ENCODE measurements at places on chromosomes 3 and 15.

GRCh38 chr15:53835309-53835708, 75.8 kb upstream of the WDR72 start:
- DNase-seq, result peak; percentile 32

DNA sequence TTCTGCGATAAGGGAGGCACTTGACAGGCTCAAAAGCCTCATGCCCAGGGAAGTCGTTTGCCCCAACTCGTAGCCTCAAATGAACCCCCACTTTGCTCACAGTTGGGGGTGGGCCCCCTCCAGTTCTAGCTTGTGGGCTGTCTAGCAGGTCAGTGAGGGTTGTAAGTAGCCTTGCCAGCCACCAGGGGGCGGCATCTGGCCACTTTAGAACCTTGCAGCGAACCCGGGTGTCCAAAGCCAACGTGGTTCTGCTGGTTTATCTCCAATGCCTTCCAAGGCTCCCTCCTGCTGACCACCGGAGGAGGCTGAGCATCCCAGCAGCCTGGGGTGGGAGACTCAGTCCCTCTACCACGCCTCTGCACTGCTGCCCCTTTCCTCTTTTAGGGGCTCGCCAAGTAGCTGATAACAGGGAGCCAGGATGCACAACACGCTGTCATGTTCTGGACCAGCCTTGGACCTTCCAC, 9.2 kb upstream of the RBSN start:
- DNase-seq, result peak; percentile 72

GRCh38 chr3:150635526-150635925, 32.4 kb downstream of the SELENOT start:
- DNase-seq, result no peak

DNA sequence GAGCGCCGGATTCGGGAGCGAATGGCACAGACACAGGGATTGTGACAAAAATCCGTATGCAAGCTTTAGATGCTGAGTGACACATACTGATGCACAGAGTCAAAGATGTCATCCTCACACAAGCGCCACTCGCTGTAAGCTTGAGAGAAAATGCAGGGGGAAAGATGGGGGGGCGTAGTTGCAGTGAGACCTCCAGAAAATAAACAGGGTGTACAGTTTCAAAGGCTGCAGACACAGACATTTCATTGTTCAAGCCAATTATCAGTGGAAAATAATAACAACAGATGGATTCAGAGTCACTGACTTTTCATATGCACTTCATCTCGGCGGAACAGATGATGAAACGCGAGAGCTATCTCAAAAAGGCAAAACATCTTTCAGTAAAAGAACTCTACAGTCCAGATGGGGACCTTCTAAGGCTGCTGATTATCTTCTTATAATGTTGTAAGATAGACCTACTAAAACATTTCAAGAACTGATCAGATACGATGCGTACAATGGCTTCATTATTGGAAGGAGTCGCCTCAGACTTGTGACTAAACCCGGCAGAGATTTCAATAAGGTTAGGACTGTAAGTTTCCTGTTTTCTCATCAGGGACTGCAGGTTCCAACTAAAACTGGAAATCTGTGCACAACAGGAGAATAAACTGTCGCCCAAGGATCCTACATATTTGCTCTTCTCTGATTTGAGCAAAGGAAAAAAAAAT, 275.4 kb downstream of the FOXP1 start:
- no peak for DNase-seq

GRCh38 chr3:183378951-183379350, 49.5 kb downstream of the MCF2L2 start:
- DNase-seq, result no peak

DNA sequence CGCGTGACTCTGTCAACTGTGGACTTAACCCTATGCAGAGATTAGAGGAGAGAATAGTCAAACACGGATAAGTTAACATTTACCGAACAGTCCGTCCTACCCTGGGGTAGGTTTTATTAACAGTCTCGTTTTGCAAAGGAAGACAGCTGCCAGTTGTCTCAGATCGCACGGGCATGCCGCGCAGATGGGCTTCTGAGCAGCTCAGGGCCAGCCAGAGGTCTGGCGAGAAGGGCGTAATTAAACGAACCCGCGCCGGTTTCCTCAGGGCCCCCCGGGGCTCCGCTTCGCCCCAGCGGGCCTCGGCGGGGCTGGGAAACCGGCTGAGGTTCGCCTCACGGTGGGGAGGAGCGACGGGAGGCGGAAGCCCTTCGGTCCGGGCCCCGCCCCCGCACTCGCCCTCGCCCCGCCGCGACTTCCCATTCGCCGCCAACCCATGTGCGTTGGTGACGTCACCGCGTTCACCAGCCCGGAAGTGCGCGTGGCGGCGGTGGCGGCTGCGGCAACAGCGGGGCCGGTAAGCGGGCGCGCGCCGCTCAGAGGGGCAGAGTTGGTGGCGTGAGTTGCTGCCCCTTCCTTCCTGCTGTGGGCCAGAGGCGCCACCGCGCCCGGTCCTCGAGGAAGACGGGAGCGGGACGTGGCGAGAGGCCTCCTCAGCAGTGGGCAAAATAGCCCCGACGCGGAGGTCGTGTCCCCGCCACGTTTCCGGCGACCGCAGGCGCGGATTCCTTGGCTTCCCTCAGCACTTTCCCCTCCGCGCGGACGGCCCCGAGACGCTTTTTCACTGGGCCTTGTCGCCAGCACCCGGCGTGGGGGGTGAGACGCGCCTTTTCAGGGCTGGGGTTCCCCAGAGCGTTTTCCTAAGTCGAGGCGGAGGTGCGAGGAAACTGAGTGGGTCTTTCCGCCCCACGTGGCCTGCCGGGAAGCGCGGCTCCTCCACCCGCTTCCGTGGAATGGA, at the start of gene TRNT1:
Gene TRNT1 (plus strand): TSS at position 464 of the 955 bp plus-strand sequence. CDS start 2,101 bp downstream, outside the sequence.
- DNase-seq, result peak; percentile 96

DNA sequence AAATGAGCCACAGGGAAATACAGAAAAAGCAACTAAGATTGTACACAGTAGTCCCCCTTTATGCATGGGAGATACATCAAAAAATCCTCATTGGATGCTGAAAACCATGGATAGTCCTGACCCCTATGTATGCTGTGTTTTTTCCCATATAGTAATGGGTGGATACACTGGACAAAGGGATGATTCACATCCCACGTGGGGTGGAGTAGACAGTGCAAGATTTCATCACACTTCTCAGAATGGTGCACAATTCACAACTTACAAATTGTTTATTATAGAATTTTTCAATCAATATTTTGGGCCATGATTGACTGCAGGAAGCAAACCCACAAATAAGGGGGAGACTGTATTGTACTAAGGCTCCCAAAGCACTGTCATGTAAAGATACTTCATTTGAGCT, 224.4 kb upstream of the STRIT1 start:
- no peak for DNase-seq

- DNase-seq, result no peak
These were observed 18.8 kb downstream of the PSTPIP1 start for GRCh38 chr15:77013776-77014131.

- no peak for DNase-seq
These were observed 45.0 kb downstream of the PDHB start for GRCh38 chr3:58388550-58389091.

DNA sequence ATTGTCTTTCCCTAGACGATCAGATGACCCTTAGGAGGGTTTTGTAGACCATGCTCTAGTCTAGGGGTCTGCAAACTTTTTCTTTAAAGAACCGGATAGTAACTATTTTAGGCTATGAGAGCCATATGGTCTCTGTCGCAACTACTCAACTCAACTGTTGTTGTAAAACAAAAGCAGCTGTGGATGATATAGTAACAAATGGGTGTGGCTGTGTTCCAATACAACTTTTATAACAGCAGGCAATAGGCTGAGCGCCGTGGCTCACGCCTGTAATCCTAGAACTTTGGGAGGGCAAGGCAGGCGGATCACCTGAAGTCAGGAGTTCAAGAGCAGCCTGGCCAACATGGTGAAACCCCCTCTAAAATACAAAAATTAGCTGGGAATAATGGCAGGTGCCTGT, 6.1 kb upstream of the CMTM6 start:
- DNase-seq, result no peak

- no peak for DNase-seq
These were observed 641 bp upstream of the ST6GAL1 start for GRCh38 chr3:186929685-186930084.

GRCh38 chr3:13138833-13139145, 65.6 kb upstream of the IQSEC1 start:
- no peak for DNase-seq

DNA sequence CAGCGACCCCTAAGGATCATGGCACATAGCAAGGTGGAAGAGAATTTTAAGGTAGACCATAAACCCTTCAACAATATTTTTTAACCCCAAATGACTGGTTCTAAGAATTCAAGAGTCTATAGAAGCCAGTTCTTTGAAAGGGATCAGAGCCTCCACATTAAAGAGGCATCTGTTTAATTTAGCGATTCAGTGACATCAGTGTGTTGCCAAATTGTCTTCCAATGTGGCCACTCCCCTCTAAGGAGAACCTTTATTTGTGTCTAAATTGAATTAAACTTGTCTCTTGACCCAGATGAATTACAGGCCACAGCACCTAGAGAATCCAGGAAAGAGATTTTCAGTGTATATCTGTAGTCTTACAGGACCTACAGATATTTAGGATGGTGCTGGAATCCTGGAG, 6.6 kb upstream of the SH3BP5 start:
- DNase-seq, result no peak

- DNase-seq, result no peak
These were observed 4.6 kb upstream of the CCDC9B start for GRCh38 chr15:40345225-40345866.

GRCh38 chr15:49468481-49468839, 45.4 kb downstream of the FGF7 start:
- no peak for DNase-seq

DNA sequence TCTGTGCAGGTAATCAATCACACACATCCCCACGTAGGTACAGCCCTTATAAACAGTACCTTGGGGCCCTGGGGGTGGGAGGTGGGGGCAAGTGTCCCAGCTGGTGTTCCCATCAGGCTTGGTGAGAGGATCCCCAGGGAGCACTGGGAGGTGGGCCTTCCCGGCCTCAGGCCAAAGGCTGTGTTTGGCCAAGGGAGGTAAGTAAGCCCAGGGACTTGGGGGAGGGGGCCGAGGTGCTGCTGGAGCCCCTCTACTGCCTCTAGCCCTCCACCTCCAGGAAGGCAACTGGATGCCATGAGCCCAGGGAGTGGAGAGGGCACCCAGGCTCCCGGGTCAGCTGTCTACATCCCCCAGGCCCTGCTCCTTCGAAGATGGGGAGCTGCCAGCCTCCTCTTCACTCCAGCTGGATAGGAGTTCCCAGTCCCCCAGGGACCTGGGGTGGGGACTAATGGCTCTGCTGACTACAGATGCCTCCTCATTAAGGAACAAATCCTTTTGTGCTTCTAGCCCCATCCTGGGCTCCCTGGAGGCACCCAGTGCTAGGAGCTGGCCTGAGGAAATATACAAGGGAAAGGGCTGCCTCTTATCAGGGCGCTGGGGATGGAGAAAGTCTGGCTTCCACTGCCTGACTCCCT, 33.1 kb downstream of the RNU5B-1 start:
- DNase-seq, result no peak

- no peak for DNase-seq
These were observed 35.7 kb upstream of the CPB1 start for GRCh38 chr3:148791920-148792319.

- no peak for DNase-seq
These were observed 359.5 kb upstream of the CBLB start for GRCh38 chr3:106228271-106228670.

DNA sequence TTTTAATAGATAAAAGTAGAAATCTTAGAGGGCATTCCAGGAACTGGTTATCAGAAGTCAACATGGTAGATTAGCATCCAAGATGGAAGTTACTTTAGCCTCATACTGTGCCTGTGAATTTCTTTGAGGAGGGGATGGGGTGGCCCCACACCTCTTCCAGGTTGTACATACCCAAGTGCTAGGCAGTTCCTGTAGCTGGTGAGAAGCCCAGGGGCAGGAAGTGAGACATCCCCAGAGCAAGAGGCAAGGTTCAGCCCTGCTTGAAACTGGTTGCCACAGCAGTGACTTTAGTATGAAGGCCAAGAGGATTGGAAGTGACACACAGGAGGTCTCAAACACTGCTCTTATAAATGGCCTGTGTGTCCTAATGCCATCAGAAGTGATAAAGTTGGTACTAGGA, 11.9 kb downstream of the GTPBP8 start:
- no peak for DNase-seq

DNA sequence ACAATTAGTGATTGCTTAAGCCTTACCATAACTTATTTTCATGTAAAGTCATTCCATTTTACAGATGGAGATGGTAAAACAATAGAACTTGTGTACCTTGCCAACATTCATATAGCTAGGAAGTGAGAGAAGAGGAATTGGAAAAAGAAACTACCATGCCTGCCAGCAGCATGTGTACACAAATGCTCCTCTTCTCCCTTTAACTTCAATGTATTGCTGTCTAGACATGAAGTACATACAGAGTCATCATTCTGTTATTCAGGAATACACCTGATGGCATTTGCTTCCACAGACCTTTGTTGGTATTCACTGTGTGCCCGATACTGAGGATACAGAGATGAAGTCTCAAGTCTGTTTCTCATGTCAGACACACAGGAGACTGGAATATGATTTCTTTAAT, 7.1 kb upstream of the TMEM207 start:
- DNase-seq, result no peak

DNA sequence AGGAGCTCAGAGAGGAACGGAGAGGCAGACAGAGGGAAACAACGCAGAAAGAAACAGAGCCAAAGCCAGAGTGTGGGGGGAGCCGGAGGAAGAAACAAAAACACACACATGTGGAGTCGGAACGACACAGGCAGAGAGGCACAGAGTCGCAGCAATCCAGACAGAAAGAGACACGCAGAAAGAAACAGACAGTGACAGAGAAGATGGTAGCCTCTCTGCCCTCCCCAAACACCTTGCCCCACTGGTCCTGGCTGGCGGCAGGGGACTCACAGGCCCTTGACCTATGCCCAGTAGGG, 1.7 kb downstream of the NCKIPSD start:
- no peak for DNase-seq

DNA sequence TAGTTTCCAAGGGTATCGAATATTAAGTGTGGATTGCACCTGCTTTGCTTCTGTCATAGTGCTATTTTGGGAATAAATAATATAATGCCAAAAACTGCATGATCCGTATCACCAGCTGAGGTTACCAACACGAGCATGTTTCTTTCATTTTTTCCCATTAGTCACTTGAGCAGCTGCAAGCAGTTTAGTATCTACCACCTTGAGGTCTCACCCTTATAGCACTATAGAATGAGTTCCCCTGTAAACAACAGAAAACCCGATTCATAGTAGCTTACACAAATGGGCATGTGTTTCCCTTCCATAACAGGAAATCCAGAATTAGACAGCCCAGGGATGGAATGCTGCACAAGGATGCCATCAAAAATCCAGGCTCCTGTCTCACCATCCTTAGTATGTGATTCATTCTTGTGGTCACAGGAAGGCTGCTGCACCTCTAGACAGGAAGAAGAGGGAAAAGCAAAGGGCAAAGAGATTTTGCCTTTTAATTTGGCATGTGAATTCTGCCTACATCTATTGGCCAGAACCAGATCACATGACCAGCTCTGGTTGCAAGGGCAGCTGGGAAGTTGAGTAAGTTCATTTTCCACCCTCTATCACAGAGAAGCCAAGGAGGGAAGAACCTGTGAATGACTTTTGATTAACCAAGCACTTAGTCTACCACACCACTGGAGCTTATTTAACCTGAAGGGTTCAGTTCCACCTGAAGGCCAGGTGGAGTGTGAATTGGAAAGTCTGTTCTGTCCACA, 91.3 kb upstream of the SLC25A36 start:
- DNase-seq, result no peak

- no peak for DNase-seq
These were observed 26.5 kb downstream of the PHLDB2 start for GRCh38 chr3:111885578-111885977.

GRCh38 chr15:59550530-59550929, 61.1 kb upstream of the GCNT3 start:
- DNase-seq, result no peak

Data from Caco-2 (cell line).